ENCODE measurements at places on chromosomes 7 and 10. TPM values are rescaled to one million over a fixed set of nuclear protein-coding genes. Genes with fewer than 3 reads are reported as not detected.

DNA sequence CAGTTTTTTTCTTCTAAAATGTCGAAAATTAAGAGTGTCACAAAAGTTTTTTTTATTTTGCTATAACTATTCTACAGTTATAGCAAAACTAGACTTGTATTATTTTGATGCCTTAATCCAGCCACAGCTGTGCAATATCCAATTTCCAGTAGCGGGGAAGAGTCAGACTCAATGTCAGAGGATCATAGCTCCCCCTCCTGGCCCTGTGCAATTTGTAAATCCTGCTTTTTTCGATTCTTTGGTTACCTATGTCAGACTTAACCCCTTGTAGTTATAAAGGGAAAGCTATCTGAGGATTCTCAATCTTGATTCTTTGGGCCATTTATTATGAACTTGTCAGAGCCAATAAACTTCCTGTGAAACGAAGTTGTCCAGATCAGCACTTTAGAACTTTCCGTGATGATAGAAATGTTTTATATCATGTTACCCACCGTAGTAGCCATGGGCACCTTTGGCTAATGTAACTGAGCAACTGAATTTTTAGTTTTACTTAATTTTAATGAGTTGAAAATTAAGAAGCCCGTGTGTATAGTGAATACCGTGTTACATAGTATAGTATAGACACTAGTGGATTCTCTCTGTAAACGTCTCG lies 87.7 kb upstream of the PRKCQ start:
- peak; percentile 49 for DNase-seq

GRCh38 chr7:696812-697551 lies 29.5 kb upstream of the DNAAF5 start:
- no peak for DNase-seq

GRCh38 chr7:2247141-2247995 lies 5.3 kb downstream of the NUDT1 start:
- no peak for DNase-seq

GRCh38 chr10:34713875-34714274 lies 101.2 kb downstream of the PARD3 start:
- peak; percentile 57 for DNase-seq

The IRF5 gene
- total RNA-seq, result 0.81 TPM

The NT5C2 gene
- total RNA-seq, result 47.9 TPM

- no peak for DNase-seq
These were observed 76.4 kb downstream of the DOCK4 start for GRCh38 chr7:112129655-112130323.

The INTS15 gene
- total RNA-seq, result 19.3 TPM

The COL13A1 gene
- 2.0 TPM for total RNA-seq

DNA sequence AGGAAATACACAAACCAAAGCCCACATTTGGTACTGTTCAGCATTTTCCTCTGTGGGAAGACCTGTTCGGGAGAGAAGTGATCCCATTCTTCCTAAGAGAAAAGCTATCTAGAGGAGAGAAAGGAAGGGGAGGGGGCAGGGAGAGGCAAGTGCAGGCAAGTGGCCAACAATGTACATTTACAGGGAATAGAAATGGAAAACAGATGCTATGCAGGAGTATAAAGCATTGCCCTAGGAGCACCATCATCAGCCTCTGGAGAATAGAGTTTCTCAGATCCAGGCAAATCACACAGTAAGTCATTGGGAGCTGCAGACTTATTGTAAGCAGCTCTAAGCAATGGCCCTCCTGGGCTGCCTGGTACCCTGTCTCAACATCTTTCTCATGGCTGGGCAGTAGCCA lies 424.4 kb upstream of the AUTS2 start:
- no peak for DNase-seq

- DNase-seq, result no peak
These were observed 342.9 kb downstream of the TNS3 start for GRCh38 chr7:47239034-47239433.

The TAS2R4 gene
- 0.31 TPM for total RNA-seq

The ZSCAN25 gene
- 14.2 TPM for total RNA-seq

DNA sequence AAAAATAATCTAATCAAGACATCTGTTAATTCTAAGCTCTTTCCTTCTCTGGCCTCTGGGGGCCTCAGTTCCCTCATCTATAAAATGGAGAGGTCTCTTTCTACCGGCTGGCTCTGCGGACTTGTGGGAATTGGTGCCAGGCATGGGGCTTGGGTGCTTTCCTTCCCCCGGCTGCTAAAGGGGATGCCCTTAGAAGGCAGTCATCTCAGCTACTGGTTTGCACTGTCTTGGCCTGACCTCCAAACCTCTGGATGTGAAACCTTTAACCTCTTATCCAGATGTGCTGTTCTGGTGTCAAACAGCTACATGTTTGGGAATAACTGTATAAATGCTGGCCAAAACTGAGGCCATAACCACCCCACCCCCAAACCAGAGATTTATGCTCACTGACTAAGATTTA lies 320.0 kb downstream of the RPS24 start:
- no peak for DNase-seq

GRCh38 chr7:105978035-105978434 lies 15.0 kb downstream of the CDHR3 start:
- DNase-seq, result no peak

DNA sequence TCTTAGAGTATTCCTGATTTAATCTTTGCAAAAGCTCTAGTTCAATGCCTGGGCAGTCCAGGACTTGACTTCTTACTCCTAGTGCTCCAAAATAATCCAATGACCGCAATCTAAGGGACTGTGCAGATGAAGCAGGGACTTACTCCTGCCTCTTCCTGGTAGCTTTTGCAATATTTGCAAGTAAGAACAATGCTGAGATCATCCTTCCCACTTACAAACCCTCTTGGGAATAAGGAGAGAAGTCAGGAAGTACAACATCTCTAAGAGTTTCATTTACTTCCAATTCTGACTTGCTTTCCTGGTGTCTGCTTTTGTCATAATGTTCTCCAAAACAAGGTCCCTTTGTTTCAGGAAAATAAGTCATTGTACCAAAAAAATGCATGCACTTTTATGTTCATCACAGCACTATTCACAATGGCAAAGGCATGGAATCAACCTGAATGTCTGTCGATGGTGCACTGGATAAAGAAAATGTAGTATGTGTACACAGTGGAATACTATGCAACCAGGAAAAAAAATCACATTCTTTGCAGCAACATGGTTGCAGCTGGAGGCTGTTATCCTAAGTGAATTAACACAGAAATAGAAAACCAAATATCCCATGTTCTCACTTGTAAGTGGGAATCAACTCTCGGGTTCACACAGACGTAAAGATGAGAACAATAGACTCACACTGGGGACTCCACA lies 7.1 kb upstream of the KCNMA1 start:
- no peak for DNase-seq

- DNase-seq, result no peak
These were observed 32.0 kb downstream of the DOCK4 start for GRCh38 chr7:112174192-112174591.

The SPDYE5 gene
- not detected for total RNA-seq

DNA sequence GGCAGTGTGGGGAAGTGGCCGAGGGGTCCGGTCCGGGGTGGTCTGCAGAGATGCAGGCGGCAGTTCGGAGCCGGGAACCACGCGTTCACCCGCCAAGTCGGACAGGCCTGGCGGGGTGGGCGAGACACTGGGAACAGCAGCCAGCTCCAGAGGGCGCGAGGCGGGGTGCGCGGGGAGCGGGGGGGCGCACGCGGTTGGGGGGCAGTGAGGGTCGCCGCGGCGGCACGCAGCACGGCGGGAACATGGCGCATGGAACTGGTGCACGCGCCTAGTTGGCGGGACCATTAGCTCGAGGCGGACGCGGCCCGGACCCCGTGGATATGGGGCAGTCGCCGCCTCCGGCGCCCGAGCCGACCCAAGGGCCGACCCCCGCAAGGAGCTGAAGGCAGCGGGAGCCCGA lies 635.9 kb downstream of the ZNF37A start:
- DNase-seq, result no peak

- DNase-seq, result peak; percentile 3
These were observed 138.9 kb downstream of the CACNB2 start for GRCh38 chr10:18279173-18279572.
